ENCODE measurements at places on chromosomes 16 and 17.

GRCh38 chr17:43216369-43216761 is 4.7 kb downstream of the TMEM106A start:
- DNase-seq, result no peak

DNA sequence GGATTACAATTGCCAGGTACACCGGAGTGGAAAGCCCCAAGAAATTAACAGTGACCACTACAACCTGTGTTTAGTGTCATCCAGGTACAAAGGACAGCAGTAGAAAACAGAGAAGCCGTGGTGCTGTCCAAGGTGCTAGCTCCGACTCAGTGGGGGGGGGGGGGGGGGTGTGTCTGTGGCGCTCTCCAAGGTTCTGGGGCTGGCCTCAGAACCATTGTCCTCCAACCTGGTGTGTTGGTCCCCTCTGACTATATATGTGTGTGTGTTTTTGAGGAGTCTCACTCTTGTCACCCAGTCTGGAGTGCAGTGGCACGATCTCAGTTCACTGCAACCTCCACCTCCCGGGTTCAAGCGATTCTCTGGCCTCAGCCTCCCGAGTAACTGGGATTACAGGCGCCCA is 5.8 kb upstream of the ZNF23 start:
- peak; percentile 16 for DNase-seq

GRCh38 chr17:77535892-77536291 is 395.1 kb downstream of the SEC14L1 start:
- DNase-seq, result no peak

- DNase-seq, result no peak
These were observed 22.6 kb downstream of the NDE1 start for GRCh38 chr16:15672514-15673167.

DNA sequence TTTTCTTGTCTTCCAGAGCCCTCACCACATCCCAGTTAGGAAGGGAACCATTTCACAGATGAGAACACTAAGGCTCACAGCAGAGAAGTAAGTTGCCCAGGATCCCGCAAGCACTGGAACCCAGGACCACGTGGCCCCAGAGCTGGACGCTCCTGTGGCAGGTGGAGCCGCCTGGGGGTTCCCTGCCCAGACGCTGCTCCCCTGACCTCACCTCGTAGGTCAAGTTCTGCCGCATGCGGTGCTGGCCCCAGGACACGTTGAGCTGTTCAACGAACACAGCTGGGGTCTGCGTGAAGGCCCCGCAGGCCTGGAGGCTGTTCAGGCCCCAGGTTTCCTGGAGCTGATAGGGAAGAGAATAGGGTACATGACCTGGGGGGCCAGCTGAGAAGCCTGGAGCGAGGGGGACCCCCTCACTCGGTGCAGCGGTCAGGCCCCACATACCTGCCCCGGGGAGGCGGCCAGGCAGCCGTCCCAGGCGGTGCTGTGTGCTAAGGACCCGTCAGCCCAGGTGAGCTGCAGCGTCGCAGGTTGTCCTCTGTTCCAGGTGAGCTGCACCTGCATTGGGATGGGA is 54.1 kb downstream of the RMI2 start:
- no peak for DNase-seq

- DNase-seq, result no peak
These were observed 13.5 kb upstream of the CIBAR2 start for GRCh38 chr16:85125570-85126393.

GRCh38 chr17:46266656-46267544 is 28.0 kb upstream of the LRRC37A start:
- peak; percentile 95 for DNase-seq

- no peak for DNase-seq
These were observed 21.8 kb upstream of the PRM1 start for GRCh38 chr16:11302977-11303376.

DNA sequence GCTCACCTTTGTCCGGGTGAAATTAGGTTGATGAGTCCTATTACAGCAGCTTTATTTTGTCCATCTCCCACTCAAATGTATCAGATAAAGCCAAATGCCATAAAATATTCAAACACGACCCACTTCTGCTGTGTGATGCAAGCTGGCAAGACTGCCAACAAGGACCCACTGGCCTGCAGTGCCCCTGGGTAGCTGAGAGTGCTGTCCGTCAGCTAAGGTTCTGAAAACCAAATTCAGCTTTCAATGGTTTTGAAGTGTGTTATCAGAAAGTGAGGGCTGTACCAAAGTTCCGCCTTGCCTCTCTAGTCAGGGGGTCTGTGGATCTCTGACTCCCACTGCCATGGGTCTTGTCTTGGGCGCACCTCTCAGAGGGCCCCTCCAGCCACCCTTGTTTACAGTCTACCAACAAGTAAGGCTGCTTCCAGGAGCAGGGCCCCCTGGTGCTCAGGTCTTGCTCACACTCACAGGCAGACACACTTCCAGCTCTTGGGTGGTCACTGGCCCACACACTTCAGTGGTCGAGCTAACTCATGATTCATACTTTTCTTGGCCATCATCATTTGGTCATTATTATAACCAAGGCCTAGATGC is 10.5 kb upstream of the CCDC182 start:
- DNase-seq, result no peak

DNA sequence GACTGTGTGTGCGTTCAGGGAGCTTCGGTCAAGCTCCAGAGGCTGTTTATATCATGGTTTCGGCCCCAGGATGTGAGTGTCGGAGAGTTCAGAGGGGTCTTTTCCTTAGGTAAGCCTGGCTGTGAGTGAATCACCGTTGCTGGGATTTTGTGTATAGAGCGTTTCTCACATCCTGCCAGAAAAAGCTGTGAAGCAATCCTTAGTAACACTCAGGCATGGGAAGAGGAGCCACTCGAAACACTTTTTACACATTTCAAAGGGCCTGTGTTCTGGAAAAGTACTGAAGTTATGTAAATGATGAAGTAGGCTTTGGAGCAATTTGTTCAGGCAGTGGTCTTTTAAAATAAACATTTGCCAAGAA is 662 bp downstream of the PGS1 start:
- no peak for DNase-seq

- DNase-seq, result no peak
These were observed 233.4 kb downstream of the FTO start for GRCh38 chr16:53937161-53937880.

DNA sequence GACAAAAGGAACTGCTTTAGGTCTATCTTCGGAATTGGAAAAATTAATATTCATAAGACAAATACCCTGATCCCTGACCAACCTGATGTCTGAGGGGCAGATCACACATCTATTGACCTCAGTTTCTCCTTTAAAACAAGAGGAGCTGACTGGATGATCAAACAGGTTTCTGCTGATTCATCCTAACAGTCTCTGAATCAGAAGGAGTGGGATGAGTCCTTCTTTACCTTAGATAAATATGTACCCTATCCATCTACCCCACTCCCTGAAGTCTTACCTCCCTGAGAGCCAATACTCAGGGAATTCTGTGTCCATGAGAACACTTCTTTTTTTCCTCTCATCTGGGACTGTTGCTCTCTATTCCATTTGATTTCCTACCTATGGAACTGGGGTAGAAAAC is 80.3 kb upstream of the CRHR1 start:
- DNase-seq, result no peak

- no peak for DNase-seq
These were observed 1.4 kb upstream of the NAE1 start for GRCh38 chr16:66832190-66832589.

- no peak for DNase-seq
These were observed 10.7 kb downstream of the MSRB1 start for GRCh38 chr16:1932050-1933028.

GRCh38 chr16:83689385-83689831 is 118.4 kb upstream of the HSBP1 start:
- no peak for DNase-seq

- DNase-seq, result no peak
These were observed at the start of gene GH2 for GRCh38 chr17:63881935-63882601. Gene GH2 (minus strand): TSS chr17:63881944. CDS start chr17:63881801, 143 bp downstream.

- DNase-seq, result no peak
These were observed 5.9 kb downstream of the RAB11FIP4 start for GRCh38 chr17:31397256-31397939.

DNA sequence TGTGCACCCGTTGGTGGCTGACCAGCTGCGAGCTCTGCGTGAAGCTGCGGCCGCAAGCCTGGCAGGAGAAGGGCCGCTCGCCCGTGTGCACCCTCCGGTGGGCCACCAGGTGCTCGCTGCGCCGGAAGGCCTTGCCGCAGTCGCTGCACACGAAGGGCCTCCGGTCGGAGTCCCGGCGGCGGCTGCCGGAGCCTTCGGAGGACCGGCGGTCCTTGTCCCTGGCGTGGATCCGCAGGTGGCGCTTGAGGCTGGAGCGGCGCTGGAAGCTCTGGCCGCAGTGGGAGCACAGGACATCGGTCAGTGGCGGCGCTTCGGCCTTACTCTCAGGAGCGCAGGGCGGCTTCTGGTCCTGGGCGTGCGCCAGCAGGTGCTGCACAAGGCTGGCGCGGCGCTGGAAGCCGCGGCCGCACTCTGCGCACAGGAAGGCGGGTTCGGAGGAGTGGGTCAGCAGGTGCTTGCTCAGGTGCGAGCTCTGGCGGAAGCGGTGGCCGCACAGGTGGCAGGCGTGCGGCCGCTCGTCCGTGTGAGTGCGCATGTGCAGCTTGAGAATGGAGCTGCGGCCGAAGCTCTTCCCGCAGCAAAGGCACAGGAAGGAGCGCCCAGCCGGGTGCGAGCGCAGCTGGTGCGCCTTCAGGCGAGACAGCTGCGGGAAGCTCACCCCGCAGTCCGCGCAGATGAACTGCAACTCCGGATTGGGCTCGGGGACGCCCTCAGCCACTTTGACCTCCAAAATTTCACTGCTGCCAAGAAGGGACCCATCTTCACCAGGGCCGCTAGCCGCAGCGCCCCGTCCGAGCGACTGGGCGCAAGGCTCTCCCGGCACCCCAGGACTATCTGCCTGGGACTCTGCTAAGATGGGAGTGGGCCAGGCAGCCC is 9.1 kb downstream of the ZSCAN10 start:
- no peak for DNase-seq

Measured in GM06990 (cell line).